Parietal lobe (tissue), 2 donors: ENCODE measurements at places on chromosomes 2 and 18. TPM values are rescaled to one million over a fixed set of nuclear protein-coding genes. Genes with fewer than 3 reads are reported as not detected.

The VAPA gene
- total RNA-seq = 164 TPM

The DTNA gene
- 69.2 TPM for total RNA-seq

The RNF152 gene
- 82.9 TPM for total RNA-seq

The LOXHD1 gene
- 0.31 TPM for total RNA-seq

The TCF23 gene
- not detected for total RNA-seq

The TMEM247 gene
- not detected for total RNA-seq

The EFHD1 gene
- total RNA-seq = 0.63 TPM

The NEU4 gene
- 0.63 TPM for total RNA-seq

The CDK15 gene
- total RNA-seq = not detected

The ANKRD62 gene
- total RNA-seq = 0.63 TPM

The COLEC11 gene
- 0.31 TPM for total RNA-seq

The ARHGAP25 gene
- 1.3 TPM for total RNA-seq

The TRPM8 gene
- not detected for total RNA-seq

The DCDC2C gene
- 1.6 TPM for total RNA-seq

The SANBR gene
- 98.6 TPM for total RNA-seq

The REG1A gene
- total RNA-seq = not detected

The KIF5C gene
- total RNA-seq = 398 TPM

The OSR1 gene
- 0.31 TPM for total RNA-seq

The ABCG5 gene
- total RNA-seq = not detected

The PMAIP1 gene
- 0.94 TPM for total RNA-seq

The ALK gene
- 2.5 TPM for total RNA-seq

The CHN1 gene
- 49.1 TPM for total RNA-seq

The LAPTM4A gene
- 57.0 TPM for total RNA-seq

The TUBB8B gene
- total RNA-seq = not detected

The IMP4 gene
- total RNA-seq = 45.4 TPM

The C18orf63 gene
- total RNA-seq = not detected

The C2orf15 gene
- total RNA-seq = 1.6 TPM

The CHRND gene
- not detected for total RNA-seq

The RAPH1 gene
- 67.0 TPM for total RNA-seq

The CYBRD1 gene
- 5.6 TPM for total RNA-seq

The PTMA gene
- 543 TPM for total RNA-seq

The COL4A4 gene
- 0.94 TPM for total RNA-seq

The DDX18 gene
- 67.9 TPM for total RNA-seq

The GALR1 gene
- total RNA-seq = 0.31 TPM

The CNRIP1 gene
- 100 TPM for total RNA-seq

The FABP1 gene
- not detected for total RNA-seq

The CDK5R2 gene
- total RNA-seq = 11.9 TPM
